ENCODE measurements at places on chromosomes 6 and 20. TPM values are rescaled to one million over a fixed set of nuclear protein-coding genes. Genes with fewer than 3 reads are reported as not detected.

DNA sequence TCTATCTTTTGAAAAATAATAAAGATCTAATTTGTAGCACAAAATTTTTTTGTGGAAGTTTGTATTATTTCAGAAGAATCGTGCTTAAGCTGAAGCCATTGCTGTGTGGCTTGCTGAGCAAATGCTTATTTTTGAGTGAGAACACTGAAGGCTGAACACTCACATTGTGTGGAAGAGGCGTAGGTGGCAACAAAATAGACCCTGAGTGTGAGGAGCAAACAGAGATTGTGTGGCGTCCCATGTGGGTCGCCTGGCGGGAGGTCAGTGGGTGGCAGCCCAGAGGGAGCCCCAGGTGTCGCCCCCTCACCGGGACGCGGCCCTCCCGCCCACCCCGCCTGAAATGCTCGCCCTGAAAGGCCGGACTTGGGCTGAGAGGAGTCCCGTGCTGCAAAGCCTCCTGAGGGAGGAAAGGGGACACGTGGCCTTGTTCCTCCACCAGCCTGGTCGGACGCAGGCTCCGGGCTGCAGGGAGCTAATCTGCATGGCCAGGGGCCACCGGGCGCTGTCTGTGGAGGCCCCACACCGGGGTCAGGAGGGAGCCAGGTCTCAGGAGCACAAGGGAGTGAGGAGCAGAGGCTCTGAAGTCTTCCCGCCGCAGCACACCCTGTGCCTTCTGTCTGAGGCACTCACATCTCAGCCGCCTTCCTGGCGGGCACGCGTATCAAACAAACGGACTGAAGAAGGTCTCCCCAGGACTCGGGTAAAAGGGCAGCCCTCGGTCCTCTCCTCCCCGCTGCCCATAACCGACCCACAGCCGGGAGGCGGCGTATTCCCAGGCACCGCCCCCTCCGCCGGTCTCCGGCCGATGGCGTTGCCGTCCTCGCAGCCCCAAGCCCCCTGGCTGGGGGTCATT, 15.9 kb downstream of the DDO start:
- no peaks in the 10 kb centered on the region for H3K36me3 ChIP-seq
- H3K27ac ChIP-seq = no peak overlapping the region
- DNase-seq = no peak
- no peaks in the 10 kb centered on the region for H3K27me3 ChIP-seq
- no peaks in the 10 kb centered on the region for H3K4me1 ChIP-seq

DNA sequence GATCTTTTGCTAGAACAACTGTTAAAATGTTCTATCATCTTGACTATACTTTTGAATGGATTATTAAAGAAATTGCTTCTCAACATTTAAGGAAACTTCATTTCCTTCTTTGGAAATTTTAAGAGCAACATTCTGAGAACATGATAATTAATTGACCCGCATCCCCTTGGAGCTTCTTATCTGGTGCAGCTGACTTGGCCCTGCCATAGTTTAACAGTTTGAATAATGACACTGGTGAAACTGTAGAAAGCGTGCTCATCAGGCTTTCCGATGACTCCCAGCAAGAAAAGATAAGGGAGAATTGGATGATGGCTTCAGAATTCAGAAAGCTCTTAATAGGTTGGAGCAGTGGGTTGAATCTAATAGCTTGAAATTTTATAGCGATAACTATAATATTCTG, 38.1 kb downstream of the SNX9 start:
- no peak overlapping the region for H3K4me3 ChIP-seq
- peaks cover 62% of the 10 kb centered on the region for H3K4me1 ChIP-seq
- no peaks in the 10 kb centered on the region for H3K36me3 ChIP-seq
- DNase-seq = no peak
- peak overlapping the region; percentile 43 for H3K27ac ChIP-seq

DNA sequence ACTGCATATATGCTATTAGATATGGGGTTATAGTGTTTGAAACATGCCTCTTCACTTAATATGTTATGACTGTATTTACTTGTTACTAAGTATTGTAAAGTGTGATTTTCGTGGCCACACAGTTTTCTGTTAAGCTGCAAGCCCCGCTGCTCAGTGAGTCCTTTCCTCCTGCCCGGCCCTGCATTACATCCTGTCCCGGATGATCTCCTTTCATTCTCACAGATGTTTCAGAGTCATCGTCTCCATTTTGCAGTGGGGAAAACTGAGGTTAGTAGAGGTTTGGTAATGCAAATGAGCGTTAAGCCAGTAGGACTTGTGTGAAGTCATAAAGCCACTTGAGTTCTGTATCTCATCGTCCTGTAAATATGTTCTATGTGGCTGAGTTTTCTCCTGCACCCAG, 155.5 kb downstream of the CFAP61 start:
- H3K36me3 ChIP-seq = no peaks in the 10 kb centered on the region
- H3K27me3 ChIP-seq = peaks cover 48% of the 10 kb centered on the region
- H3K4me3 ChIP-seq = no peak overlapping the region
- no peak for DNase-seq
- H3K27ac ChIP-seq = no peak overlapping the region

DNA sequence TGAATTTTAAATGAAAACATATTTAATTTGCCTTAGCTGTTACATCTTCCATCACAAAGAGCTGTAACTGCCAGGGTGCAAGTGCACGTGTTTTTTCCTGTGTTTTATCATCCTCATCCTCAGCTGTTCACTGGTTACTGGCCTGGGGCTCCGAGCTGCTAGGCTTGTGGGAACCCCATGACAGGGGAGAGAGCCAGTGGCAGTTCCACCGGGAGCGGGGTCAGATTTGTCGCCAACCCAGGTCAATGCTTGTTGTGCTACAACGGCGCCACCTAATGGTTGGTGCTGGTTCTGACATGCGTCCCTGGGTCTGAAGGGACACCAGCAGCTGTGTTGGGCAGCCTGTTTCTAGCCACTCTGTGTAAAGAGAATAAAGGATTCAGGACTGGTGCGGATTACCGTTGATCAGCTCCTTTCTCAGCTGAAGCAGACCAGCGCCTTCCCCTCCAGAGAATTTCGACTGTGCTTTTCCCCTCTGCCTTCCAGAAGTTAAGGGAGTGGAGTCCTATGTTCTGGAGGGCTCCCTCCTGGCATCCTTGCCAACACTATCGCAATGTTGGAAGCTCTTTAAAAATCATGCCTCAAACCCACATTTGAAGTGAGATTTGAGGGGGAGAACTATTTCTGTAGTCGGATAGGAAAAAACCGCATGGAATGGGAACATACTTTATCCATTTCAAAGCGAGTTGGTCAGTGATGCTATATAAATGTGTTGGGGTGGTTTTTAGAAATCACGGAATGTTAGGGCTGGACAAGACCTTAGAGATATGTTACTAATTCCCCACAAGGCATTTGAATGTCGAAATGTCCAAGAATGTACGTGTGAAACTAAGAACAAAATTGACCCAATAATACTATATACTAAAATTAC, 32.1 kb downstream of the SUMO4 start:
- no peak overlapping the region for H3K27ac ChIP-seq
- H3K36me3 ChIP-seq = no peaks in the 10 kb centered on the region
- peaks cover 4% of the 10 kb centered on the region for H3K27me3 ChIP-seq
- H3K4me3 ChIP-seq = peak overlapping the region; percentile 86

DNA sequence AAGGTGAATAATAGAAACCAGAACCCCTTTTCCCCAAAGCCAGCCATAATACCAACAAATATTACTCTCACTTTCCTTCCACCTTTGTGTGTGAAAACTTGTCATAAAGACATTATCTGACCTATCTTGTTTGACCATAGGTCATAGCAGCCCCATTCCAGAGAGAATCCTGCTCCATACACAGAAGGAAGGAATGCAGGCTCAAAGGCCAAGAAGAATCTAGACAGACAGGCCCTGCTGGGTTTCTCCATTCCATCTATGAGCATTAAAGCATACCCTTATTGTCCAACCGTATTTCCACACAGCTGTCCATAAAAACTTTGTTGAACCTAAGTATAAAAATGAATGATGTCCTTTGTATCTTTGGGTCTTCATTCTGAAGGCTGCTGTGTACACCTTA, 40.7 kb upstream of the KCNK5 start:
- no peak for DNase-seq
- no peaks in the 10 kb centered on the region for H3K4me1 ChIP-seq
- H3K27me3 ChIP-seq = peaks cover 8% of the 10 kb centered on the region
- H3K4me3 ChIP-seq = no peak overlapping the region
- H3K27ac ChIP-seq = no peak overlapping the region

The MAP7 gene
- not detected for polyA plus RNA-seq

The OR2H1 gene
- polyA plus RNA-seq = not detected

All from naive thymus-derived CD8-positive, alpha-beta T cell (primary cell).